Stimulated activated CD4-positive, alpha-beta T cell treated with anti-CD3 and anti-CD28 coated beads, Interleukin-15, amount 100 ng/mL, for 1 hour (primary cell): ENCODE measurements at places on chromosomes 3 and 15.

DNA sequence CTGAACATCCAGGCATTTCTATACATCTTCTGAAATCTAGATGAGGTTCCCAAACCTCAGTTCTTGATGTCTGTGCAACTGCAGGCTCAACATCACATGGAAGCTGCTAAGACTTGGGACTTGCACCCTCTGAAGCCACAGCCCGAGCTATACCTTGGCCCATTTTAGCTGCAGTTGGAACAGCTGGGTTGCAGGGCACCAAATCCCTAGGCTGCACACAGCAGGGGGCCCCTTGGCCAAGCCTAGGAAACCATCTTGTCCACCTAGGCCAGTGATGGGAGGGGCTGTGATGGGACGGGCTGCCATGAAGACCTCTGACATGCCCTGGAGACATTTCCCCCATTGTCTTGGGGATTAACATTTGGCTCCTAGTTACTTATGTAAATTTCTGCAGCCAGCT, 415.8 kb upstream of the SUCLG2 start:
- no peak for DNase-seq

DNA sequence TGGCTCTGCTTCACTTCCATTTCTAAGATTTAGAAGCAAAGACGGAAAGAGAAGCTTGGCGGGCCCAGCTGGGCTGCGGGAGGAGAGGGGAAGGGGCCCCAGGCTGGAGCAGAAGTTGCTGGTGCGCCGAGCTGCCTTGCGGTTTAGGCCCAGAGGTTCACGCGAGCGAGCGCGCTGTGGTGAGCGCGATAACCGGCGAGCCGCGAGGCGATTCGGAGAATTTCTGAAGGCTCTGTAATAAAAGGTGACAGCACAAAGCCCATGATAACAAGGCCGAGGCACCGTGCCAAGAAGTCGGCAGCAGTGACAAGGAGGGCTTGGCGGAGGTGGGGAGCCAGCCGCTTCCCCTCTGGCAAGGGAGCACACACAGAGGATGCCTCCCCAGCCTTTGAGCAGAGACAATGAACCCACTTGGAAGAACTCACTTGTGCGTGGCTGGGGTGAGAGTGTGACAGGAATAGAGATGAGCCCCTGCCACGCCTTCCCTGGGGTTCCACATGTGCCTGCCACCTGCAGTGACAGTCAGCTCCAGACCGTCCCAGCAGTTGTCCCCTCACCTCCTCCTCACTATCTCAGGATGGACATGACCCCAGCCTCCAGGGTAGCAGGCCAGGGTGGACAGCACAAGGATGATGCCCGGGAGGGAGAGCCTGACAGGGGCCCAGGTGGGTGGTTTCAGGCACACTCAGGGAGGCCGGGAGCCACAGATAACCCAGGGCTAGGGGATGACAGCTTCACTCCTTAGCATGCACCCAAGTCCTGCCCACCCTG, 315.2 kb downstream of the UACA start:
- peak; percentile 17 for DNase-seq

- DNase-seq = no peak
Measured at GRCh38 chr3:172626021-172626640, 84.7 kb downstream of the NCEH1 start.

GRCh38 chr15:41942886-41943285, 29.5 kb downstream of the EHD4 start:
- DNase-seq = no peak

- no peak for DNase-seq
Measured at GRCh38 chr3:148975696-148976095, 15.6 kb upstream of the GYG1 start.

DNA sequence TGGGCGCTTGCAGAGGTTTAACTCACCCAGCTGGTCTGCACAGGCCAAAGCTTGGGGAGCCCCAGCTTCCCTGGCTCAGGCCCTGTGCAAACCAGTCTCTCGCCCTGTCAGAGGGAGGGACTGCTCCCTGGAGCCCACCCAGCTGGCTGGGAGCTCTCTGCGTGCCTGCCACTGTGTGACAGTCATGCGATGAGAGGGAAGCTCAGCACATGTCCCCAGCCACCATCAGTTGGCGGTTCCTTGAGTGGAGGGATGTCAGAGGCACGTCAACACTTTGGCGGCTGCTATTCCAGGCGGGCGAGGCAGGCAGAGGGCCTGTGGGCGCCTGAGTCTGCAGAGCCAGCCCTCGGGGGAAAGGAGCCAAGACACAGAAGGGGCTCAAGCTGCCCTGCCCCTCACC, 324.6 kb downstream of the UACA start:
- no peak for DNase-seq

GRCh38 chr3:53084310-53085001, 38.6 kb upstream of the SFMBT1 start:
- no peak for DNase-seq

GRCh38 chr3:156341831-156342416, 213.0 kb downstream of the SSR3 start:
- DNase-seq = no peak

GRCh38 chr3:42653303-42653559, 266 bp upstream of the ZBTB47 start:
- no peak for DNase-seq

DNA sequence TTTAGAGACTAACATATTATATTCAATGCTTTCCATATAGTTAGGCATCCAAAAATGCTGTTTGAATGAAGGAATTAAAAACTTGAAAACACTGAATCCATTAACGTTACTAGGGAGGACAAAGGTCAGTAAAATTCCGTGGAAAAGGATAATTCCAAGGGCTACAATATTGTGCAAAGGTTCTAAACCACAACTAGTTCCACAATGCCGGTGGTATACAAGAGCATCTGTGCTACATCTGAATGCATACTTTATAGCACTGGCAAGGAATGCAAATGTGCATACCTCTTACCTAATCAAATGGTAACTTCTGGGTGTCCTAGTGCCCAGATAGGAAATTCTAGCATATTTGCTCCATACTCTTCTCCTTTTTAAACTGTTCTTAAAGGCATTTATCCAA, 2.2 kb downstream of the ICE2 start:
- no peak for DNase-seq
